ENCODE measurements at places on chromosomes 5 and 9.

DNA sequence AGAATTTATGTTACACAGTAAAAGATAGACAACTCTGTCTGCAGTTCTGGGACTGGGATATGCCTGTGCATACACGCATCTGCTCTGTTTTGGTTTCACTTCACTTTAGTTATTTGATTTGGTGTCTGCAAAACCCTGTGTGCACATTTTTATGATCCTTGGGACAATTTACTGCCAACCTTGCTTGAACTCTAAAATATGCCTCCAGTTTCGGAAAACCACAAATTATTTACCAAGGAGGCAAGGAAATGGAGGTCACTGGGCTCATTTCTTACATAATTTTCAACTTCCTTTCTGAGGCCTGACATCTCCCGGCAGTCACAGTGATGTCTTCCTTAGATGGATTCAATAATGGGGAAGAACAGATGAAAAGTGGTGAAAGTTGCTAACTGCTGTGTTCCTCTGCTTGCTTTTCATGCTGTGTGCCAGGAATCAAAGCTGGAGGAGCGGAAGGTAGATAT is 61.2 kb upstream of the TAF11L2 start:
- no peak for DNase-seq

DNA sequence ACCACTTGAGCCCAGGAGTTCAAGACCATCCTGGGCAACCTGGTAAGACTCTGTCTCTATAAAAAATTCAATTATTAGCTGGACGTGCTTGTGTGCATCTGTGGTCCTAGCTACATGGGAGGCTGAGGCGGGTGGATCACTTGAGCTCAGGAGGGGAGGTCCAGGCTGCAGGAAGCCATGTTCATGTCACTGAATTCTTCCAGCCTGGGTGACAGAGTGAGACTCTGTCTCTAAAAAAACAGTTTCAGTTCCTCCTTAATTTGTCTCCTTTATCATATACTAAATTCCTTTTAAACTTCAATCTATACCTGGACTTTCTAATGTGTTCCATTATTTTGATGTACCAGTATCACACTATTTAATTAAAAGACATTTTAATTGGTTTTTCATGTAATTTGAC is 422.2 kb upstream of the TLE4 start:
- no peak for DNase-seq

- no peak for DNase-seq
Observed at GRCh38 chr9:127754099-127755060, 19.3 kb upstream of the TOR2A start.

DNA sequence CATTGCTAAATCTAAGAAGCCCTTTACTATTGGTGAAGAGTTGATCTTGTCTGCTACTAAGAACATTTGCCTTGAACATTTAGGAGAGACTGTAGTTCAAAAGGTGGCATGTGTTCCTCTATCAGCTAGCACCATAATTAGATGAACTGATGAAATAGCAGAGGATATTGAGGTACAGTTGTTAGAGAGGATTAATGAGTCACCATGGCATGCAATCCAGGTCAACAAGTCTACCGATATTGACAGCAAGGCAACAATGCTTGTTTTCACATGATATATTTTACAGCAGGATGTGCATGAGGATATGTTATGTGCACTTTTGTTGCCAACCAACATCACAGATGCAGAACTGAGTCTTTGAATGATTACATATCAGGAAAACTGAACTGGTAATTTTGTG is 134.3 kb upstream of the CDH9 start:
- DNase-seq = no peak

DNA sequence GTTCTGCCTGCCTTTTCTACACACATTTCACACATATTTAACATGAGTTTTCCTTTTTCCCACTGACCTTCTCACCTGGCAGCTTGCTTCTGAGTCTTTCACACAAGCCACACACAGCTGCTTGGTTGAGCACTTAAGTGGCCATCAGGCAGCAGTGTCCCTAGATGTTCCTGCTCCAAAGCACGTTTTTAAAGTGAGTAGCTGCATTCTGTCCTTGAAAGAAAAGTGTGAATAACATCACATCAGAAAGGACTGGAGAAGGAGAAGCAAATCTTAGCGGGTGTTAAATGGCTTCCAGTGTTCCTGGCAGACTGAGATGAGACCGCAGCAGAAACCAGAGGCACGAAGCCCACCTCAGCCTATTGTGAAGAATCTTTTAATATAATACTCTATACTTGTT is 209.2 kb upstream of the IRX4 start:
- no peak for DNase-seq

DNA sequence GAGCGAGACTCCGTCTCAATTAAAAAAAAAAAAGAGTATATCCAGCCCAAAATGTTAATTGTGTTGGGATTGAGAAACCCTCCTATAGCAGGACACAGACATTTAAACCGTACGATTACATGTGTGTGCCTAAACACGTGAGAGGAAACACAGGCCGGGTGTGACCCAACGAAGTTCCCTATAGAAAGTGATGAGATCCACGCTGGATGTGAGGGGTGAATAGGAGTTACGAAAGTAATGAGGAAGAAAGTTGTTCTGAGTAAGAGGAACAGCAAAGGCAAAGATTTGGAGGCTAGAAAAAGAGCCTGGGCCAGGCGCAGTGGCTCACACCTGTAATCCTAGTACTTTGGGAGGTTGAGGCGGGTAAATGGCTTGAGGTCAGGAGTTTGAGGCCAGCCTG is 13.6 kb downstream of the NAIF1 start:
- no peak for DNase-seq

DNA sequence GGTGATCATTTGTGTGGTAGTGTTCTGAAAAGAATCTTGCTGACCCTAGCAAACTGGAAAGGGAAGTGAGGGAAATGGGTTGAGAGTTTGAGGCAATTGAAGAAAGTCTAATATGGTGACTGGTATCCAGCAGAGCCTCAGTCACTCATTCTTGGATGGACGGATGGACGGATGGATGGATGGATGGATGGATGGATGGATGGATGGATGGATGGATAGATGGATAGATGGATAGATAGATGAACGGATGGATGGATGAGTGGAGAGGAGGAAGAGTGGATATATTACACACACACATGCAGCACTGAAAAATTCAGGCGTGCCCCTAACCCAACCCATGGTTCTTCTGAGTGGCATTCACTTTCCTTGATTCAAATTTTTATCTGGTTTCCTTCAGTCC is 277.6 kb downstream of the EBF1 start:
- no peak for DNase-seq

Data from NCI-H1417 treated with DMSO at 0.1 percent for 48 hours (cell line).